Mesothelial cell of epicardium (in vitro differentiated cells): ENCODE measurements at places on chromosomes 4 and X. TPM values are rescaled to one million over a fixed set of nuclear protein-coding genes. Genes with fewer than 3 reads are reported as not detected.

The RAI2 gene
- total RNA-seq = 1.8 to 2.2 TPM (median 2.2 TPM) in 3 replicates

The NPFFR2 gene
- total RNA-seq = not detected in 3 replicates

The MTM1 gene
- total RNA-seq = 8.9 to 10.9 TPM (median 9.2 TPM) in 3 replicates

The DDX3X gene
- 301 to 305 TPM (median 303 TPM) in 3 replicates for total RNA-seq

The MAGIX gene
- 6.3 to 7.1 TPM (median 6.4 TPM) in 3 replicates for total RNA-seq
